ENCODE measurements at places on chromosomes 5 and 9.

DNA sequence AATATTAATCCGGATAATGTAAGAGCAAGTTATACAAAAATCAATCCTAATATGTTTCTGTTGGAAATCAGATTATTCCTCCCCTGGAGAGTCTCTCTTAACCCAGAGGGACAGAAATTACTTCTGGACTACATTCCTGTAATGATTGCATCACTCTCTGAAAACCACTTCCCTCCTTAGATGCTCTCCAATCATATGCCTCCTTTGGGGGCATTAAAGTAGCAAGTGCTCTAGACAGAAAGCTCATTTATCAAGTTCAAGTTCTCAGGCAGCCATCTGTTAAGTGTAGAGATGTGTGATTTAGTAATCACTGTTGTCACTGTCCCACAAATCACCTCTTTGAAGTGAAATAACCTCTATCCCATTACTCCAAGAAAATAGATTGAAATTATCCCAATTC, 247.1 kb downstream of the SLCO4C1 start:
- no peak for DNase-seq

GRCh38 chr9:20753761-20754160, 69.7 kb downstream of the FOCAD start:
- DNase-seq, result no peak

GRCh38 chr5:146817973-146818372, 60.6 kb downstream of the PPP2R2B start:
- no peak for DNase-seq

- no peak for DNase-seq
Observed at GRCh38 chr5:153491856-153492255, 1.4 kb downstream of the GRIA1 start.

DNA sequence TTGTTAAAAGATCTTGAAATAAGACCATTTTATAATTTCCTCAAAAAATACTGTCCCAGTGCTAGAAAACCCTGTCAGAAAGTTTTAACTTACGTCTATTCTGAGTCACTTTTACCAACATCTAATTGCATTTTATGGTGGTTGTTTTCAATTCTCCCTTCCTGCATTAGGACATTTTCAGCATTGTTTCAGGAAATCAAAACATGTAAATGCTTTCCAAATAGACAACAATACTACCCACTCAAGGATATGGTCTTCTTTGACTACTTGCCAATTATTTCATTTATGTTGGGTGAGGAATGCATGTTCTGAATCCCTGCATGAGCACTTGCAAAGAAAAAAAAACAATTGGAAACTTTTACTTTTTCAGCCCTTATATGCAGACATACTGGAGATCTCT, 284.6 kb upstream of the PDE4D start:
- DNase-seq, result no peak

GRCh38 chr5:95358848-95359247, 32.3 kb upstream of the FAM81B start:
- DNase-seq, result no peak

DNA sequence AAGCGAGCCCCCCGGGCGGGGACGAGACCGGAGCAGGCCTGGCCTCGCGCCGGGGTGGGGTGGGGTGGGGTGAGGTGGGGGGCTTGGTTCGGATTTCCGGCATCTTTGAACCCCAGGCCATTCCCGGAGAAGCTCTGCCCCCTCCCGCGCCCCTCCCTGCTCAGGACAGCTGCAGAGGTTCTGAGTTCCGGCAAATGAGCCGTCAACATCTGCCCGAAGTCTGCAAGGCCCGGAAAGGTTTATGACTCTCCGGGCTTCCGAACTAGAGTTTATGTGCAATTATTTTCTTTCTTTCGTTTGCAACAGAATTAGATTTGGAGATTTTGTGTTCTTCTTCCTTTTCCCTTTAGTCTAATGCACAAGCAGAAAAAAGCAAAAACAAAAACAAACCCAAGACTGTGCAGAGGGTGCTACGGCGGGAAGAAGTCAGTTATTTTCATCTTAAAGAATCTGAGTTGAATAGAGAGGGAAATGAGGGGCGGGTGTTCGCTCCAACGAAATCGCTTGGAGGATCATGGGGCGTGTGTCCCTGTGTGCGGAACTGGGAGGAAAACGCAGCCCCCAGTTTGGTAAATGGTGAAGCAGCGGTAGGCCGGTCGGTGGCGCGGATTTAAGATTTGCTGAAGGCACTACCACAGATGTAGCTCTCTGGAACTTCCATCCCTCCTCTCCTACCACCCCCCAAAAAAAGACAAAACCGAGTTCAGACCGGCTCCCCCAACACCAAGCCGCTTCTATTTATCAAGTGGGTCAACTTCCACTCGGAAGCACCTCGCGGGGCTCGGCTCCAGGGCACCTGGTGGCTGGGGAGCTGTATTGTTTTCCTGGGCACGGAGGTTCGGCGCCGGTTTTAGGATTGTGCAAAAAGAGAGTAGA, 4.8 kb downstream of the LHX2 start:
- no peak for DNase-seq

DNA sequence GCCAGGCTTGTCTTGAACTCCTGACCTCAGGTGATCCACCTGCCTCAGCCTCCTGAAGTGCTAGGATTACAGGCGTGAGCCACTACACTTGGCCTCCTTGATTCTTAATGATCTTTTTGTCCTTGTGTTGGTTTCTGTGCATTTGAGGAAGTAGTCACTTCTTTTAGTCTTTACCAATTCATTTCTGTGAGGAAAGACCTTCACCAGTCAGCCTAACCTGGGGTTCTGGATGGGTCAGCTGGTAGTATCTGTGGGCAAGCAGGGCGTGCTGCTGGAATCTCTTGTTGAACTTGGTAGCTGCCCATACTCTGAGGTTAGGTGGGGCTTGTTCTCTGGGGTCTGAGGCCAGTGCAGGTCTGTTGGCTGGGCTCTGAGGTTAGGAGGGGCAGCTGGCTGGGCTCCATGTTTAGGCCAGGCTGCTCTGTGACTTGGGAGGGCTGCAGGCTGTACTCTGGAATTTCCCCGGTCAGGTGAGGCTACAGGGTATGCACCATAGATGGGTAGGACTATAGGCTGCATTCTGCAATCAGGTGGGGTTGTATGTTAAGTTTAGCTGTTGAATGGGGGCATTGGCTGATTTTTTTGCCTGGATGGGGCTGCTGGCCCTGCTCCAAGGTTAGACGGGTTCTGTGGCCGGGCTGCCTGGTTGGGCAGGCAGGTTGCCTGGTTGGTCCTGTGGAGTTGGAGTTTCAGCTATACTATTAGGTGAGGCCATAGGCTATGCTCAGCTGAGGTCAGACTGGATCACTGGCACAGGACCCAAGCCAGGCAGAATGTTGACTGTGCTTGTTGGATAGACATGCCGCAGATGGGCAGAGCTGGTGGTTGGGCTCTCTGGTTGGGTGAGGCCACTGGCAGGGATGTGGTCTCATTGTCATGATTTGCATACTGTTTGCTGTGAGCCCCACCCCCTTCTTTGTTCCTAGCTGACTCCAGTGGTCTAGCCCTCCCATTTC, 19.2 kb downstream of the UBAP1 start:
- DNase-seq, result no peak

DNA sequence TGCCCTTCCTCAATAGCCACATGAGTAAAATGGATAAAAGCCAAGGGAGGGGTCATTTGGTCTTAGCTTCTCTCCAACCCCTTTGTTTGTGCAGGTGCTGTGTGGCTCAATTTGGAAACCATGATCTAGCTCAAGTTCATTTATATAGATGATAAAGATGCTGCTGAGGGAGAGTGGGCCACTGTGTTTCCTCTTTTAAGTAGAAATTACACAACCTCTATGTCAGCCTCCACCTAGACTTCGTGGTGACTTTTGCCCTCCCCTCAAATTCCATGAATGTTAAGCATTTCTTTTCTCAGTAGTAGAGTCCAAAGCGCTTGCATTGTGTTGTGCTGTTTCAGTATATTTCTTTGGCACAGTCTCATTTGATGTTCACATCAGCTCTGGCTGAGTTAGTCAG, 241.4 kb downstream of the ARHGAP26 start:
- DNase-seq, result no peak

GRCh38 chr9:91817493-91818224, 132.4 kb downstream of the ROR2 start:
- DNase-seq, result no peak

DNA sequence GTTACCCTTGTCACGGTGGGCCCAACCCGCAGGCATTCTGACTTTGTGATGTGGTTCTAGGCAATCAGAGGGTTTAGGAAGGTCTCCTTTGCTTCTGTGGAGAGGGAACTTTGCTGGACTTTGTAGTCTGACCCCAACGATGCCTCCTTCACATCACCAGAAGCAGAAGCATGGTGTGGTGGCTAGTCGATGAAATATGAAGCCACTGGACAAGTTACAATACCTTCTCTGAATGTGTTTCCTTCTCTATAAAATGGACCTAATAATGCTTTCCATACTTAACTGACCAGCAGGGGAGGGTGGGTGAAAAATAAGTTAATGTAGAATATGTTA, 607 bp downstream of the SPEF2 start:
- no peak for DNase-seq

GRCh38 chr5:1272201-1272600, 22.7 kb downstream of the TERT start:
- DNase-seq, result no peak

DNA sequence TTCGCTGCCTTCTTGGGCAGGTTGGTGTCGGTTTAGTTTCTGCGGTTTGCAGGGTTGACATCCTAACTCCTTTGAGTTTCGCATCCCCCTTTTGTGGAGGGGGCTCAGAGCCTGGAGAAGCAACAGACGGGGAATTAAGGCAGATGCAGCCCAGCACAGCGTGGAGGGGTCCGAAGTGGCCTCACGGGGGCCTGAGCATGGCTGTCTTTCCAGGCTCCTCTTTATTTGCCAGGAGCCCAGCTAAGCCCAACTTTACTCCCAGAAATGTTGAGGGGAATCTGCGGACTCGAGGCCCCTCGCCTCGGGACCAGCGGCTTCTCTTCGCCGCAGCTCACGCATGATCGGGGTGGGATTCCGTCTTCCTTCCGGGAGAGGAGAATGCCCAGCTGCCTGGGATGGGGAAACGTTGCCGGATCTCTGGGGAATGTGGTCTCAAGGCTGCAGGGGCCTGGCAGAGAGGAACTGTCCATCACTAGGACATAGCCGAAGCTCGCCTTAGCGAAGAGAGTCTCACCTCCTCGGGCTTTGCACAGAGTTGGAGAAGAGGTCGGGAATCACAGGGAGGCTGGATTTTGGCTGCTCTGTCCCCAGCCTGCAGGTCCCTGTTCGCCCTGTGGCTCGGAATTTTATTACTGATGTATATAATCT, 1.3 kb downstream of the RAI14 start:
- DNase-seq, result no peak

DNA sequence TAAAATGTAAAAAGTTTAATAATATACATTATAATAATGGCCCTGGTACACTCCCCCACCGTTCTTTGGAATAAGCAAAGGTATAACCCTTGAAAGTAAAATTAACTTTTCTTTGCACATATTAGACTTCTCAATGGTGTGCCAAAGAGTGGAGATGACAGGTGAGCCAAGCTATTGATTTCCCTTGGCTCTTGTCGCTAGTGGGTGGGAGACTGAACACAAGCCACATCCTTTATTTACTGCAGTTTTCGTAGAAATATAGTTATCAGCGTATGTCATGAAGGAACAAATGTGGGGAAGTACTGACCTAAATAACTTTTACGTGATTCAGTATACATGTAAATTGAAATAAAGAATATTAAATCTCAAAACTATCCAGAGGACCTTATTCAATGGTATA, 549.3 kb downstream of the RAB3C start:
- no peak for DNase-seq

DNA sequence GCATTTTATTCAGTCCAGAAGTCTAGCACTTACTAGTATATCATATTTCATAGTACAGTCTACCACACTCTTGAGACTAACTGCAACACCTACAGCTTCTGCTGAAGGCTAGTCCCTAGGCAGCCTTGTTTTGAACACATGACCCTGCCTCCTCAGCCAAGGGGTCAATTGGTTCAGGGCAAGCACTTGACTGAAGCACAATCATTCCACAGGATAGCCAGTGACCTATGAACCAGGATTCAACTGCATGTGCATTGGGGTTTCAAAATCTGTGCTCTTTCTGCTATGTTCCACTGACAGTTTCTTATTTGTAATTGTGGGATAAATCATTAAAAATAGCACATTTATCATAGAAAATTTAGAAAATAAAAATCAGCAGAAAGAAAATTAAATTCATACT, 186.8 kb downstream of the TMEM161B start:
- DNase-seq, result no peak

DNA sequence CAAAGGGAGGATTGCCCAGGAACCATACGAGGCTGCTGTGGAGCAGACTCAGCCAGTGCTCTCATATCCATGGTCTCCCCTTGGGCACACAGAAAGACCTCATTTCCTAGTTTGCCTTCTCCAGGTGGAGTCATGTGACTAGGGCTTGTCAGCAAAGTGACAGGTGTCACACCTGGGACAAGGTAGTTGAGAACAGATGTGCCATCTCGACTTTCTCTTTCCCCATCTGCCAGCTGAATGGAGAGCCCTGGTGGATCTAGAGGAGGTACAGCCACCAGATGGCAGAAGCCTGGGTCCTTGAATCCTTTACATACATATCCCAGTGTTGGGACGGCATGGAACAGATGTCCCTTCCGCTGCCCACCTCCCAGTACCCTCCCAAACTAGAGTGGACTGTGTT, 42.9 kb upstream of the ALDOB start:
- DNase-seq, result no peak

DNA sequence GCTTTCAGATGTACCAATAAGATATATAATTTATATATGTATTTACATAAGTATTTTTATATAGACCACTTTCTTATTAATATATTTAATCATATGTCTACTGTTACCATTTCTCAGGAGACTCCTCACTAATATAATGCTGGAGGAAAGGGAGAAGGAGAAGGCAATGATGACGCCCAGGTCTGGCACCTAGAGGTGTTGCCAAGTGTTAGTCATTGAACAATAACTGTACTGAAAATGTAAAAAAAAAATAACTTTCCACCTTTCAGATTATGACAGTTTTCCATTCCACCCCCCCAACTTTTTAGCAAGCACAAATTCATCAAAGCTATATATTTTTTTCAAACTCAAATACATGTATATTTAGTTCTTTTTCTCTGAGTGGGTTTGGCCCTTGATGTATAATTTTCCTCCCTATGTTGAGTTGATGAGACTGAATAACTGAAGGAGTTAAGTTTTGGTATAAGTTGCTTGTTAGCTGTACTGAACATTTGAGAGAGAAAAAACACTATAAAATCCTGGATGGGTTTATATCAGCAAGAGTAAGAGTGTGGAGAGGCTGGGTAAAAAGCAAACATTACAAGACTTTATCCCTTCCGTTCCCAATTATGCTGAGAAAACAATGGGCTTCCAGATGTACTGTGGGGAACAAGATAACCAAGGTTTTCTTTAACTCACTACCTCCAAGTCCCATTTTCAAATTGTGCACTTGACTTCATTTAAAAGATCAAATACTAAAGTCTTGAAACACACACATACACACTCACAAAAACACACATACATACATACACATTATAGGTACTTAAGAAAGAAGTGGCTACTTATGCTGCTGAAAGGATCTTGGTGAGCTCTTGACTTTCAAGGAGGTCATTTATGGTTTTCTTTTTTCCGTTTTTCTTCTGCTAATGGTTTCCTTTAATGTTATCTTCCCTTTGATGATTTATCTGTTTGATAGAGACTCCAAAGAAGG, 142.8 kb upstream of the IFNE start:
- DNase-seq, result no peak

Data from T-helper 9 cell (primary cell).